ENCODE measurements at places on chromosomes 12 and 14.

DNA sequence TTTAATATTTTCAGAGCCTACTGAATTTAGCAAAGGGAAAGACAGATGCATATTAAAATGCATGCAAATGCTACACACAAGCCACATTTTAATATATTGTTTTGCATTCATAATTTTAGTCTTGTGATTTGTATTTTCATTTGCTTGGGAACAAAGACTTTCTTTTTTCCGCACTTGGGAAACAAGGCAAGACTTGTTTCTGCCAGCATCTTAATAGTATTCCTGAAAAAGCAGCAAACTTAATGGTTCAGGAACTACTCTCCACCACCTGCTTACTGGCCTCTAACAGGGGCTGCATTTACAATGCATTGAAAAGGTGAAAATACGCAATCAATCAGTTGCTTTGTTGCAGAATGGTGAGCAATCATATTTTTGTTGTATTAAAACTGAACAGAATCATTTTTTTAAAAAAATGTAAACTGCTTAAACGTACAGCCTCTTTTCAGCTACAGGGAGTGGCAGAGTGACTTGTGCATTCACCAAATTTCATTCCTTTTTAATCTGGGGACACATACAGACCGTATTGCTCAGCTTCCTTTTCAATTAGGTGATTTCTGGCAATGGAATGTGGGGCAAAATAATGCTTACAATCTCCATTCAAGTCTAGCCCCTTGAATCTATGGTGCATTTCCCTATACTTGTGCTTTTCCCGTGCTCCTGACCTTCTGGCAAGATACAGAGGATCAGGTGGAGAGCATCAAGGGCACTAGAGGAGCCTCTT lies 144.1 kb upstream of the BTG1 start:
- DNase-seq = no peak

DNA sequence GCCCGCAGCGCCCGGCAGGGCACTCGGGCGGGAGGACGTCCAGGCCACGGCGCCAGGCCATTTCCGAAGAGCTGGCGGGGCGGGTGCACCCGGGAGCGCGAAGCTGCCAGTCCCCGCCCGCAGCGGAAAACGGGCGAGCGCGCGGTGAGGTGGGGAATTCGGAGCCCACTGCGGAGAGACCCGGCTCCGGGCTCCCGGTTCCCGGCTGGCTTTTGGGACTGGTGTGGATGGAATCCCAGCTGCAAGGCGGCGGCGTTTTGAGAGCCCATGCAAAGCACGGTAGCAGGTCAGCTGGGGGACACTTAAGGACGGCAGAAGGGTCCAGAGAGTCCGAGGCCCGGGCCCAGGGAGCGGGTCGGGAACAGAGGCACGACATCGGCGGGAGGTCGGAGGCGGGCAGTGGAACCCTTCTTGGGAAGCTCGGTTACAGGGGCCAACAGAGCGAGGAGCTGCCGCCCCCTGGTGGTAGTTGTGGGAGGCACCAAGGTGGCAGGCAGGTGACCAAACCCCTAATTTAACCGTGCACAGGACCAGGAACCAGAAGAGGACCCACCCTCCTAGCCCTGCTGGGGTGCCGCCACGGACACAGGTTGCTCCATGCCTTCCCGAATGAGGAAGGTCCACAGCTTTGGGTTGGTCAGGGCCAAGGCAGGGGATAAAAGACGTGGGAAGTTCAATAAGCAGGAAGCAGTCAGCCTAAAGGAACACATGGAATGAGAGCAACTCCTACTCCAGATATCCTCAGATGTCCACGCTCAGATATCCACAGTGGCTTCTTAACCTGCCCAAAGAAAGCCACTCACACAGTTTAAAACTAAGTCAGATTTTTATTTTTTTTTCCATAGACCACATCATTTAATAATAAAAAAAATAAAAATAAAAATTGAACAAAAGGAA lies 685 bp upstream of the CDH24 start:
- DNase-seq = no peak

GRCh38 chr14:95452893-95453712 lies 63.3 kb downstream of the SYNE3 start:
- DNase-seq = no peak

- DNase-seq = peak; percentile 79
Measured at GRCh38 chr12:68538726-68539614, 71.7 kb upstream of the RAP1B start.

- DNase-seq = no peak
Measured at GRCh38 chr14:53772936-53773335, 183.7 kb downstream of the BMP4 start.

GRCh38 chr12:153080-153746 lies 60.7 kb downstream of the SLC6A12 start:
- DNase-seq = peak; percentile 65

DNA sequence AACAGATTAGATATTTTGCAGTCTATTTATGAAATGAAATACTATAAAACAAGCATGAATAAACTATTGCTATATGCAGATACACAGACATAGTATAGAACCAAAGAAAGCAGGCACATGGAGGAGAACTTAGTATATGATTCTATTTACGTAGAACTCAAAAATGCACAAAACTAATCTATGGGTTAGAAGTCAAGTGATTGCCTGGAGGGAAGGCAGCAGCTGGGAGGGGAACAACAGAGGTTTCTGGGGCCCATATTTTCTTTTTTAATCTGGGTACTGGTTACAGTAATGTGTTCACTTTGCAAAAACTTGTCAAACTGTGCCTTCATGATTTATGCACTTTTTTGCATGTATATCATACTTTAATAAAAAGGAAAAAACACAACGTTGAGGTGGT lies 202.0 kb downstream of the BCAT1 start:
- no peak for DNase-seq
